ENCODE measurements at places on chromosomes 11 and 22.

- DNase-seq = peak; percentile 44
Measured at GRCh38 chr11:123235117-123235655, 40.1 kb upstream of the CLMP start.

DNA sequence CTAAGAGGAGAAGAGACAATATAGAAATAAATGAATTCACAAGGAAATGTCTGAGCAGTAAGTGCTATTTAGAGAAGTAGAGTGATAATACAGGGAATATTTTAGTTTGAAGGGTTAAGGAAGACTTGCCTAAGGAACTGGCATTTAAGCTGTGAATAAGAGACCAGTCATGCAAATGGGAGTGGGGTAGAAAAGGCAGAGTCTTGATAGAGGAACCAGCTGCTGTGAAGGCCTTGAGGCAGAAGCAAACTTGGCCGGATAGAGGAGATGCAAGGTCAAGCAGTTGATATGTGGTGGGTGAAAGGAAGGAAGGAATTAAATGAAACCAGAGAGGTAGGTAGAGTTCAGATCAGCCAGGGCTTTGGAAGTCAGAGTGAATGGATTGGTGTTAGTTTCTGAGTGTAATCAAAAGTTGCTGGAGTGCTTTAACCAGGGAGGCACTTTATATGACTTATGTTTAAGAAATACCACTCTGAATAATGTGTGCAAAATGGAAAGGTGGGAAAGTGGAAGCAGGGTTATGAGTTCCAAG is 198.4 kb upstream of the SESN3 start:
- no peak for DNase-seq

- no peak for DNase-seq
Measured at GRCh38 chr11:129292771-129293170, 82.9 kb upstream of the BARX2 start.

GRCh38 chr11:75823946-75824345 is 8.9 kb downstream of the UVRAG start:
- no peak for DNase-seq

DNA sequence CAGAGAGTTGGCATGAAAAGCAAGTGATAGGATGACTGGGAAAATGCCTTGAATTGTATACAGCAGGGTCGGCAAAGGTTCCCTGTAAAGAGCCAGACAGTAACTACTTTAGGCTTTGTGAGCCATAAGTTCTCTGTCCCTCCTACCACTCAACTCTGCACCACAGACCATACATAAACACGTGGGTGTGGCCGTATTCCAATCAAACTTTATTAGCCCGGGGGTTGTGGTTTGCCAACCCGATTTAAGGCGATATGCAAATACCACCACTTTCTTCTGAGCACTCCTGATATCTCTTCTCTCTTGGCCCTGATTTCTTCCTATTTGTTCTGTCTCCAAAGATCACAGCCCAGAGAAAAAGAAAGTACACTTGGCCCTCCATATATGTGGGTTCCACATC is 87.5 kb downstream of the MN1 start:
- no peak for DNase-seq

DNA sequence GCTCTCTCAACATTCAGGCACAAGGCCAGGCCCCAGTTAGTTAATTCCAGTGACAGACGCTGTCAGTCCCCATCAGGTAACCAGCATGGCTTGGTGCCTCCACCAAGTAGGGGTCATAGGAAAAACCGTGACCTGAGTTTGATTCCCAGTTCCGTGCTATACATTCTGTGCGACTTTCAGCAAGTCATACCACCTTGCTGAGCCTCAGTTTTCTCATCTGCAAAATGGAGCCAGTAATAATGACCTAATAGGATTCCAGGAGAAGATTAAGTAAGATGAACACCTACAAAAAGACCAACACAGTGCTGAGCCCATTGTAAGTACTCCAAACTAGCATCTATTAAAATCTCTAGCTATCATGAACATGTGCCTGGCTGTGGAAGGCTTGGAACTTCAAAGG is 24.8 kb upstream of the LRRC55 start:
- DNase-seq = no peak

- peak; percentile 57 for DNase-seq
Measured at GRCh38 chr11:58573451-58574104, 2.1 kb downstream of the LPXN start.

DNA sequence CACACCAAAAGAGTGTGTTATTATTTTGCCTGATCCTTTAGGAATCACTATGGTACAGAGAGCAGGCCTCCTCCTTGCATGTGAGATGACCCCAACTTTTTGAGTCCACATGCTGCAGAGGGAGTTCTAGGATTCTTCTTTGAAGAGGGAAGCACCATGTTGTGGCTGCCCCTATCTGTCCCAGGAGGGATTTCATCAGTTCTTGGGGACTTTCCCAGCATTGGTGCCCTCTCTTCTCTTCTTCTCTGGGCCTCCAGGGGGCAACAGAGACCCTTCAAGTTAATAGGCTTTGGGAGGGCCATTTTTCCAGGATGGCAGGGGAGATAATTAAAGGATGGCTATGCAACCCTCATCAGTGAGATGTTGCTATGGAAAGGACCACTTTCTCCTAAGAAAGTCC is 3.6 kb downstream of the MMP1 start:
- DNase-seq = no peak

GRCh38 chr22:45631140-45631840 is 40.3 kb upstream of the ATXN10 start:
- no peak for DNase-seq

DNA sequence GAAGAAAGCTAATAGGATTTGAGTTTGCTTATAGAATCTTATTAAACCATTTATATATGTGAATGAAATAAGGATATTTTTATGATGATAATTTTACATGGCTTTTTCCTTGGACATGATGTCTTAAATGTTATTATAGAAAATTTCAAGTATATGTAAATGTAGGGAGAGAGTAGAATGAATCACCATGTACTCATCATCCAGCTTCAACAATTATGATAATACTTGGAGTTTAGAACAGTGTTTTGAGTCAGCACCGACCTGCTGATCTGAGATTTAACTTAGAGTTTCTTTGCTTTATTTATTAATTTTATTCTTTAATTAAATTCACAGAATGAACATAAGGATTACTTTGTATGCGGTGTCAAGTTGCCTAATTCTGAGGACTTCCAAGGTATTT is 193.5 kb downstream of the UVRAG start:
- no peak for DNase-seq

GRCh38 chr11:67275606-67276409 is 9.5 kb downstream of the GRK2 start:
- no peak for DNase-seq

DNA sequence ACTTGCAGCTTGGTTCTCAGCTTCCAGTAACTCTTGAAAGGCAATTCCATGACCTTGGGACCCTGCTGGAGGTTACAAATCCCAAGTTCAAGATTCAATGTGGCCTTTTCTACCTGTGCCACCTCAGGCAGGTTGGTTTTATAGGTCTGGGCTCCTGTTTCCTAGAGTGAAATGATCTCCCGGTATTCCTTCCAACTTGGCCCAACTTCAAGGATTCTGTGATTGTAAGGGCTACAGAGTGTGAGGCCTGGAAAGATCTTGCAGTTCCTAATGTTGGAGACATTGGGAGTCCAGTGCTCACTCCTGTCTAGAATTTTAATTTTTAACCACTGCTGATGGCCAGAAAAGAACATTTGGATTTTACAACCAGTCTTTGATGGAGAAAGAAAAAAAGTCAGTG is 91.6 kb downstream of the LDLRAD3 start:
- no peak for DNase-seq

DNA sequence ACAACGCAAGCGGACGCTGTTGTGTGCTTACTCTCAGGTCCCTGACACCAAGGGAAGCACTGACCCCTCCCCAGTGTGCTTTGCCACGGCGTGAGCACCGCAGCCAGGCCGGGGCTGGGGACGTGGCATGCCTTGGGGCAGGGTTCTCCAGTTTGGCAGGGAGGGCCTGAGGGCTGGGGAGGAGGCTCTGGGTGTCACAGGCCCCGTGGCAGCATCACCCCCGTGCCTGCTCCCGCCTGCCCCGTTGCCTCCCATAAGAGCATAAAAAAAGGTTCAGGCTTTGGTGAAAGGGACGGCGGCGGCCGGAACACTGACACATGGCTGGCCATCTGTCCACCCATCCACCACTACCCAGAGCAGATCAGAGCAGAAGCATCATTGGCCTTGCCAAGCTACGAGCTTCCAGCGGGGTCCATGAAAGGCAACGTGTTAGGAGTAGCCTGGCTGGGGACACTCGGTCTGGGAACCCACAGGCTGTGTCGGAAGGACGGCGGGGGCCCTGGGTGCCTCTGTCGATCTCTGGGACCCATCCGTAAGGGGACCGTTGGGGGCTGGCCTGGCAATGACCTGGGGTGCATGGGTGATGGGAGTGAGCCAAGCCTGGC is 183.0 kb downstream of the IGLL1 start:
- no peak for DNase-seq

- no peak for DNase-seq
Measured at GRCh38 chr11:61334434-61335354, 1.7 kb downstream of the TKFC start.

DNA sequence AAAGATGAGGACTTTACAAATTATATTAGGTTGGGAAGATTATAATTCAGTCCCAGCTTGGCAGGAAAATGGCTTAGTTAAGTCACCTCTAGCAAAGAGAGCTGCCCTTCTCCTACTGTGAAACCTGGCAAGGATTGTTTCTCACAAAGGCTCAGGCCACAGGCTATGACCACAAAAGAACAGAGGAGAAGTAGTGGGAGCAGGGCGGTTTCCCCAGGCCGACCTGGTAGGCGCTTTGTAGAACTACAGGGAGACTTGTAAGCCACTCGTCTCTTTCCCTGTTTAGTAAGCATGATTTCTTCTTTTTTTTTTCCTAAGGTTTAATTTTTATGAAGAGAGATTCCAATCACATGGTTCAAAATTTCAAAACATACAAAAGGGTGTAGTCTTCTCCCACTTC is 4.6 kb downstream of the SNAP29 start:
- DNase-seq = no peak

- DNase-seq = peak; percentile 63
Measured at GRCh38 chr11:59754859-59755700, at the start of gene STX3. Gene STX3 (plus strand): TSS chr11:59755376. CDS start chr11:59755606, 230 bp downstream.

DNA sequence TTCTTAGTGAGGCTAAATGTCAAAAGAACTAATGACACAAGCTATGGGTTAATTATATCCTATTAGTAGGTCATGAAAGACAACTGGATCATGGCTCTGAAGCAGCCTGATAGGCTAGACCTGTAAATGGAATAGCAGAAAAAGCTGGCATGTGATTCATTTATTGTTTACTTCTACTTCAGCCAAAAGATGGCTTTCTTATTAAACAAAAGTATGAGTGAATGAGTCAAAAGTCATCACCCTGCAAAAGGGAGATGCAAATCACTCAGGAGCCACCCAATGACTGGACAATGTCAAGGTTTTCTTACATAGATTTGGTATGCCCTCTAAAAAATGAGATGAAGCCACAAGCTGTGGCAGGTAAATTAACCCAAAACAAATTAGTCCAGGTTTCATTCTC is 138.0 kb downstream of the TRPC6 start:
- no peak for DNase-seq

DNA sequence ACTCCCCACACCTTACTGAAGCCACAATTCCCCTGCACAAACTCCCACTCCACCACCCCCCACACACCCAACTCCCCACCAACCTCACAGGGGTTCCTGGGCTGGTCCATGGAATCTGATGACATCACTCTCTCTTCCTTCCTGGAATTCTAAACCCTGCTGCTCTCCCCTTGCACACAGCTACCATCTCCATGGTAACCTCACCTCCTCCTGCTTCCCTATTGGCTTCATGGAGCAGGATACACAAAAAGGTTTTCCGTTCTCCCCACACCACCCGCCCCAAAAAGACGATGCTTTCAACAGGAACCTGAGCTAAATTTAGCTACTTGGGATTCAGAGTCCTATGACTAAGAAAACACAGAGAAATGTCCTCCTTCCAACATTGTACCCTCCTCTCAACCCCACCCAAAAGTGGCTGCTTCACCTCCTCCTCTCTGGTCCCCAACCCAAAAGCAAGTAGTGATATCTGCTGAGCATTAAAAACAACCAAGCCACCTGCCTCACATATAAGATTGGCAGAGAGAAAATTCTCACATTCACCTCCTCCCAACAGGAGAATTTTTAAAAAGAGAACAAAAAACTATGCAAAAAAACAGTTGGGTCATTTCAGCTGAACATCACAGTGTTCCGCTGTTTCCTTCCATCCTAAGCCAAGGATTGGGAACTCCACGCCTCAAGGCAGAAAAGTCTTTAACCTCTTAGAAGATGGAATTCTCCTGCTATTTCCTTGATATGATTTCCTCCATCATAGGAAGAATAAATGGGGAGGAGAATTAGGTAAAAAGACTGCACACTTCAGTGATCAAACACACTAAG is 66.9 kb downstream of the RBFOX2 start:
- DNase-seq = no peak

DNA sequence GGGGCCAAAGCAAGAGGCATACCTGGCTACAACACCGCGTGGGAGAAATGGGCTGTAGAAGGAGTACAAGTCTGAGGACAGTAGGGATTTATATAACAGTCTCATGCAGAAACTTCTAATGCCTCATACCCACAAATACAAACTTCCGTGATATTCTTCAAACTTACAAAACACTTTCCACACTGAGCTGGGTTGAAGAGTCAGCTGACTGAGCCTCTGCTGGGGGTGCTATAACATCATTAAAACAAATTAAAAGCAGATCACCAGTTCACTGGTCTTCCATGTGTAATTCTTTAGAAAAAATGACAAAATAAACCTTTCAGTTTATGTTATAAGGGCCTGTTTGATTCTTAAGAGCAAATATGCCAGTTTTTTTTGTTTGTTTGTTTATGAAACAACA is 92.0 kb downstream of the MUC15 start:
- DNase-seq = no peak

DNA sequence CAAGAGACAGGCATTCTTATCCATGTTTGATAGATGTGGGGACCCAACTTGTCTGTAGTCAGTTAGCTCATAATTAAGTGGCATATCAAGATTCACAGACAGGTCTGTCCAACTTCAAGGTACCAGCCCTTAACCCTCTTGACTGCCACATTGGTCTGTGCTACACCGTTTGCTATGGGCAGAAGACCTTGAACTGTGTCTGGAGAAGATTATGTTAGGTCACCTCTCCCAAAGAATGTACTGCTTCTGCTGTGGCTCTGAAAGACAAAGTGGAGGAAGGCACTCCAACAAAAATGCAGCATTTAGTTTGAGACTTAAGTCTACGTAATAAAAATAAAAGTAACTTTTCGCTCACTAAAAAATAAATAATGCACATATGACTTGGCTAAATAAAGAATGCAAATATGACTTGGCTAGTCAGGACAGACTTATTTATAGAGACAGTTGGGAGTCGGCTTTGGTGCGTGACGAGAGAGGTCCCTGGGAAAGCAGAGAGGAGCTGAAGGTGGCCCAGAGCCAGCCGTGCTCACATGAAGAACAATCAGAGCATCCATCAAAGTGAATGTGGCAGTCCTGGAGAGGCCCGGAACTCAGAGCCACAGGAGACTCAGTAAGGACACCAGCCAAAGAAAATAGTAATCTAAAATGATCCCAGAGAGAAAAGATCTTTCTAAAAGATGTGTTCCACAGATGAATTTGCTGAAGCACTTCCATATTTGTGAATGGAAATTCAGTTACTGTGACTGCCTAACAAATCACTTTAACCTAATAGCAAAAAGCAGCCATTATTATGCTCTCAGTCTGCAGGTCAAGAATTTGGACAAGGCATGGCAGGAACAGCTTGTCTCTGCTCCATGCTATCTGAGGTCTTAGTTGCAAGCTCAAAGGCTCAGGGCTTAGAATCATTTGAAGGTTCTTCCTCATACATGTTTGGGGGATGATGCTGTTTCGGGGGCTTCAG is 35.0 kb downstream of the CWC15 start:
- DNase-seq = no peak

GRCh38 chr11:2319791-2320472 is 18.1 kb downstream of the TSPAN32 start:
- no peak for DNase-seq

- no peak for DNase-seq
Measured at GRCh38 chr11:116426761-116427160, 346.0 kb downstream of the BUD13 start.

Measured in activated CD4-positive, alpha-beta T cell treated with anti-CD3 and anti-CD28 coated beads, Interleukin-2, amount 50 U/mL, for 1 hour (primary cell).